Bronchial epithelial cell (primary cell): ENCODE measurements at places on chromosomes 2 and 18. TPM values are rescaled to one million over a fixed set of nuclear protein-coding genes. Genes with fewer than 3 reads are reported as not detected.
A peak's percentile ranks its signal among the peaks of the same experiment; 100 is the strongest.

RAD51AP2 gene
- total RNA-seq = 0.13 TPM in 1 of 2 replicates, not detected in the other

GRCh38 chr2:56088411-56088810 is 95.4 kb upstream of the CCDC85A start:
- no peak for DNase-seq

SAG gene
- not detected in 2 replicates for total RNA-seq

DNA sequence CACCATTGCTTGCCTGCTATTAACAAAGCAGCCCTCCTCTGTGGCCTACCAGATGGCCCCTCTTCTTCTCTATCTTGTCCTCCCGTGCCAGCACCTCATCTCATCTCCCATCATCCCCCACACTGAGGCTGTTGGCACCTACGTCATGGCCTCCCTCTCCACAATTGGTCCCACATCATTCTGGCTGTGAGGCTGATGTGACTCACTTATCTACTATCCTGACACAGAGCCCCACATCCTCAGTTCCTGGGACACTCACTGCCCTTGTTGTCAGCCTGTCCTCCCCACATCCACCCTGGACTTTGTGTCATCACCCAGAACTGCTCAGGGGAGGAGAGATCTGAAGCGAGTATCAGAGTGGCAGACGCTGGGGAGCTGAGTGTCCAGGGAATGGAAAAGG is 102.9 kb downstream of the MRO start:
- DNase-seq = no peak

- DNase-seq = peak; percentile 55
Measured at GRCh38 chr18:55906536-55906935, 318.5 kb upstream of the TCF4 start.
